ENCODE measurements at places on chromosomes 5 and 9.

DNA sequence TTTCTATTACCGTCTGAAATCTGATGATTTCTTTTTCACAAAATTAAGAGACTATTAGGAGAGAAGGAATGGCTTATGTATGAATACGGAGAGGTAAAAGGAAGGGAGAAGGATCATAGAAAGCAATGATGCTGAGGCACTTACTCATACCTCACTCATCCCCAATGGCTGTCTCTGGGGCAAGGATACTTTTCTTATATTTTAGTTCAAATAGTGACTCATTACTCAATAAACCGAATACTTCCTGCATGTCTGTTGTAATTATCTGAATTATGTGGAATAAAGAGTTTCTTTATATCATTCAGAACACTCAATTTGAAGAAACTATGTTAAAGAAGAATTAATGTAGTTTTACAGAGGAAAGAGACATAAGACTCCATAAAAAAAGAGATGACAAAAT is 284.5 kb upstream of the NUDT12 start:
- H3K4me3 ChIP-seq = no peak overlapping the region
- DNase-seq = no peak
- H3K4me1 ChIP-seq = no peaks in the 10 kb centered on the region
- no peak overlapping the region for H3K27ac ChIP-seq
- no peaks in the 10 kb centered on the region for H3K36me3 ChIP-seq

- no peak overlapping the region for H3K4me3 ChIP-seq
- DNase-seq = no peak
- no peaks in the 10 kb centered on the region for H3K27me3 ChIP-seq
- H3K4me1 ChIP-seq = no peaks in the 10 kb centered on the region
- no peak overlapping the region for H3K27ac ChIP-seq
- H3K36me3 ChIP-seq = no peaks in the 10 kb centered on the region
Observed at GRCh38 chr9:130402645-130403440, 41.9 kb upstream of the ASS1 start.

- H3K27ac ChIP-seq = peak overlapping the region; percentile 91
- no peak overlapping the region for H3K4me3 ChIP-seq
- peaks cover 26% of the 10 kb centered on the region for H3K4me1 ChIP-seq
- peak; percentile 17 for DNase-seq
- no peaks in the 10 kb centered on the region for H3K36me3 ChIP-seq
- no peaks in the 10 kb centered on the region for H3K27me3 ChIP-seq
Observed at GRCh38 chr9:93093127-93093876, 2.7 kb upstream of the CARD19 start.

GRCh38 chr5:168254013-168254693 is 37.3 kb upstream of the WWC1 start:
- no peak for DNase-seq
- no peak overlapping the region for H3K4me3 ChIP-seq
- H3K36me3 ChIP-seq = no peaks in the 10 kb centered on the region
- H3K27me3 ChIP-seq = no peaks in the 10 kb centered on the region
- no peaks in the 10 kb centered on the region for H3K4me1 ChIP-seq

GRCh38 chr5:133287500-133287899 is 235.7 kb downstream of the HSPA4 start:
- DNase-seq = peak; percentile 74
- no peaks in the 10 kb centered on the region for H3K27me3 ChIP-seq
- no peak overlapping the region for H3K4me3 ChIP-seq

- H3K4me1 ChIP-seq = peaks cover 6% of the 10 kb centered on the region
- H3K36me3 ChIP-seq = no peaks in the 10 kb centered on the region
- no peak for DNase-seq
- H3K27ac ChIP-seq = no peak overlapping the region
- no peaks in the 10 kb centered on the region for H3K27me3 ChIP-seq
Observed at GRCh38 chr9:130149031-130149430, 23.2 kb upstream of the NCS1 start.

- no peak overlapping the region for H3K27ac ChIP-seq
- H3K36me3 ChIP-seq = no peaks in the 10 kb centered on the region
- H3K4me1 ChIP-seq = no peaks in the 10 kb centered on the region
- no peaks in the 10 kb centered on the region for H3K27me3 ChIP-seq
Observed at GRCh38 chr9:125444956-125445506, 183.4 kb downstream of the GAPVD1 start.

DNA sequence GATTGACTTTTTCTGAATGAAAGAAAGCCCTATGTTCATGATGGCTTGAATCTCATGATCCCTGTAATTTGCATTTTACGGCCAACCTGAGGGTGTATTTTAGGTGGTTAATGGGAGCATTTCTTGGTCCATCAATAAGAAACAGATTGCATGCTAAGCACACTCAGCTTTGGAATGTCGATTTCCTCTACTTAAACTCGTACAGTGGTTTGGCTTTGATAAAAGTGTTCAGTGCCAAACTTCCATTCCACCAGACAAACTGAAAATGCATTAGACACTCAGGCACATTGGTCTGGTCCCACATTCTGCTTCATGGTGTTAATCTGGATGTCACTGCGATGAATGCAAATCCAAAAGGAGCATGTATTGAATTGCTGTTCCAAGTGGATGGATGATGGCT is 77.0 kb downstream of the VCAN start:
- no peak overlapping the region for H3K4me3 ChIP-seq
- no peaks in the 10 kb centered on the region for H3K27me3 ChIP-seq
- DNase-seq = no peak
- H3K27ac ChIP-seq = no peak overlapping the region

GRCh38 chr5:73691302-73692080 is 65.5 kb downstream of the ARHGEF28 start:
- H3K27ac ChIP-seq = no peak overlapping the region
- no peak overlapping the region for H3K4me3 ChIP-seq
- no peaks in the 10 kb centered on the region for H3K27me3 ChIP-seq
- no peaks in the 10 kb centered on the region for H3K4me1 ChIP-seq

GRCh38 chr9:133161547-133161950 is 2.2 kb downstream of the GBGT1 start:
- no peak overlapping the region for H3K27ac ChIP-seq
- H3K27me3 ChIP-seq = peaks cover 15% of the 10 kb centered on the region
- no peaks in the 10 kb centered on the region for H3K4me1 ChIP-seq
- H3K36me3 ChIP-seq = no peaks in the 10 kb centered on the region
- DNase-seq = no peak

- peak overlapping the region; percentile 77 for H3K27ac ChIP-seq
- peaks cover 37% of the 10 kb centered on the region for H3K4me1 ChIP-seq
- DNase-seq = no peak
- H3K27me3 ChIP-seq = no peaks in the 10 kb centered on the region
Observed at GRCh38 chr9:128550770-128551656, 1.4 kb upstream of the SPTAN1 start.

GRCh38 chr9:83061036-83061435 is 1.9 kb downstream of the RASEF start:
- H3K27me3 ChIP-seq = peaks cover 51% of the 10 kb centered on the region
- no peaks in the 10 kb centered on the region for H3K4me1 ChIP-seq
- no peak for DNase-seq
- H3K36me3 ChIP-seq = no peaks in the 10 kb centered on the region

GRCh38 chr9:137296670-137297664 is 5.1 kb downstream of the NRARP start:
- no peak for DNase-seq
- no peaks in the 10 kb centered on the region for H3K36me3 ChIP-seq
- H3K27me3 ChIP-seq = peaks cover 69% of the 10 kb centered on the region
- H3K4me3 ChIP-seq = peak overlapping the region; percentile 36

GRCh38 chr5:163475411-163475810 is 15.0 kb downstream of the HMMR start:
- no peaks in the 10 kb centered on the region for H3K36me3 ChIP-seq
- H3K27ac ChIP-seq = no peak overlapping the region
- H3K4me1 ChIP-seq = no peaks in the 10 kb centered on the region
- no peak for DNase-seq

GRCh38 chr9:137436761-137437600 is 4.2 kb downstream of the ENTPD8 start:
- no peak overlapping the region for H3K27ac ChIP-seq
- DNase-seq = no peak
- peaks cover 8% of the 10 kb centered on the region for H3K4me1 ChIP-seq

Measured in gastrocnemius medialis (tissue), 4 donors.